C1 segment of cervical spinal cord (tissue), 14 donors: ENCODE measurements at places on chromosomes 12 and 14.
A peak's percentile ranks its signal among the peaks of the same experiment; 100 is the strongest.

GRCh38 chr12:88266806-88267360, 124.8 kb downstream of the TMTC3 start:
- DNase-seq, result no peak

DNA sequence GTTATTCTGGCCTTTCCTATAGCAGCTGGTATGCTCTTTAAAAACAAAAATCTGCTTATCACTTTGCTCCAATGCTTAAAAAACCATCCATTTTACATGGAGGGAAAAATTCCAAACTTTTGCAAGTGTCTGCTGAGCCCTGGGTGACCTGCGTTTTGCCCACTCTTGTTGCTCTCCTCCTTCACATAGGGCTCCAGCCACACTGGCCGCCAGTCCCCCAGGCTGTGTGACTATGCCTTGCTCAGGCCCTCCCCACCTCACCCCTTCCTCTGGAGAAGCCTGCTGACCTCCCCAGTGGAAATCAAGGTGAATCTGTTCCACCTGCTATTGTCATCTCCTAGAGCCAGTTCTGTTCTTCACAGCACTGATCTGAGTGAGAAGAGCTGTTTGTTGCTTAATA, 126.9 kb downstream of the SLC25A47 start:
- DNase-seq, result no peak

GRCh38 chr14:71714225-71714624, 218.0 kb upstream of the RGS6 start:
- no peak for DNase-seq

DNA sequence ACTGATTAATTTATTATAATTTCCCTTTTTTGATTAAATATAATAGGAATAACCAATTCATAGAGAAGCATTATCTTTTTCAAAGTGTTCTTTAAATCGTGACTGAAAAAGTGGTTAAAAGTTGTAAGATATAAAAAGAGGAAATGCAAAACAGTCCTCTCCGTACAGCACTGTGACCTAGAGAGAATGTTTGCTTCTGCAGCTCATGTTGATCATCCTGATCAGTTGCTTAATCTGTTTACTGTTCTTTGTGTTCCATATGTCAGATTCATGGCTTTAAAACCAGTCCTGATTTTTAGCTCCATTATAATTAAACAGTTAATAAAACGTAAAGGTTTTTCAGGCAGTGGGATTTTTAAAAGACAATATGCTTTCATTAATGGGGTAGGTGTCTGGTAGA, 4.7 kb downstream of the TTC8 start:
- DNase-seq, result no peak

GRCh38 chr12:117580718-117581062, 219.3 kb upstream of the NOS1 start:
- DNase-seq, result peak; percentile 22

DNA sequence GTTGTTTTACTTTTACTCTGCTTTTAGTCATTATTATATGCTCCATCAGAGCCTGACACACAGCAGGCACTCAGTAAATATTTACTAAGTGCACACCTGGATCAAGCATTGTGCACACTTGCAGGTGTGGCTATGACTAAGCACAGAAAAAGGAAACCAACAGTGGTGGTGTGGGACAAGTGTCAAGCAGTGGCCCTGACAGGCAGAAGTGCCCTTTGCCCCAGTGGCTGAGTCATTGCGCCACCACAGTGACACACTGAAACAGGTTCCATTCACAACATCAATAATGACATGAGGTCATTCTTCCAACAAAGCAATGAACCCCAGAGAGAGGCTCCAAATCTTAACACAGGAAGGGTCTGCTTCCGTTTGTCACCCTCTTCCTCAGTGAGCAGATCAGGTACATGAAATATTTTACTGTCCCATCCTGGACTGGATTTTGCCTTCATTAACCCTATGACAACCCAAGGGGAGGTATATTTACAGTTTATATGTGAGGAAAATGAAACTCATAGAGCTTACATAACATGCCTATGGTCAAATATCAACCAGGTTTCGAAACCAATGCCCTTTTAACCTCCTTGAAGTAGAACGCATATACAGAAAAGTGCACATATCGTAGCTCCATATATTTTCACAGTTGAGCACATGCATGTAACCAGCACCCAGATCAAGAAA, 82.6 kb upstream of the GTF2A1 start:
- DNase-seq, result no peak

- no peak for DNase-seq
Measured at GRCh38 chr12:51669271-51669670, 78.2 kb downstream of the SCN8A start.

- peak; percentile 43 for DNase-seq
Measured at GRCh38 chr12:4320853-4321701, at the start of gene TIGAR. TIGAR (plus strand) TSS chr12:4321213; CDS start chr12:4321272, 59 bp downstream.

GRCh38 chr12:66693901-66694513, 15.1 kb upstream of the GRIP1 start:
- DNase-seq, result no peak

- no peak for DNase-seq
Measured at GRCh38 chr12:34030591-34030990, 8.3 kb downstream of the ALG10 start.

GRCh38 chr14:67564236-67564635, 31.1 kb downstream of the PLEKHH1 start:
- DNase-seq, result no peak

GRCh38 chr12:20469756-20470155, 101.4 kb downstream of the PDE3A start:
- DNase-seq, result no peak

- DNase-seq, result no peak
Measured at GRCh38 chr12:96347130-96347699, 53.0 kb downstream of the CDK17 start.

- no peak for DNase-seq
Measured at GRCh38 chr14:84926656-84927055, 603.3 kb upstream of the FLRT2 start.

DNA sequence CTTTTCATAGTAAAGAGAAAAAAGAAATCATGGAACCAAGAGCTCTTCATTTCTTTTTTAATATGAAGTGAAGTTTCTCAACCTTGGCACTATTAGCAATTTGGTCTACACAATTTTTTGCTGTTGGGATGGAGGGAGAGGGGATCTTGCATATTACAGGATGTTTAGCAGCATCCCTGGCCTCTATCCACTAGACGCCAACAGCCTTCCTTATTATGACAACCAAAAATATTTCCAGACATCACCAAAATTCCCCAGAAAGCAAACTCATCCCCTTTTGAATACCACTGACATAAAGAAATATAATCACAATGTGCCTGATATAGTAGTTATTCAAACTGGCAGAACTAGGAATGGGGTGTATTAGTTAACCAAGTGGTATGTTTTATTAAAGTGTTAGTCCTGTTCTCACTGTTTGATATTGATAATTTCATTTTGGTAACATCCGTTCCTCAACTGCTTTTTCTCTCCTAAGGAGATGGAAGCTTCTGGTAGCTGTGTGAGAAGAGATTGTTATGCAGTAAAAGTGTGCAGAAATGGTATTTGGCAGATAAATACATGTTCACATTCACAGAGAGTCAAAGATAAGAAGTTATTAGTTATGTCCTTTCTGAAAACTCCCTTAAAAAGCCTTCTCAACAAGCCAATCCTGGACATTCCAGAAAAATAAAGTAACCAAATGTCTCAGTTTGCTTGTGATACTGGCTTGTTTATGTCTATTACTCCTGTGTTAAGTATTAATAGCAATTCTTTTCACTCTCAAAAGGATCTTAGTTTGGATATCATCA, 699.9 kb downstream of the C12orf50 start:
- no peak for DNase-seq

DNA sequence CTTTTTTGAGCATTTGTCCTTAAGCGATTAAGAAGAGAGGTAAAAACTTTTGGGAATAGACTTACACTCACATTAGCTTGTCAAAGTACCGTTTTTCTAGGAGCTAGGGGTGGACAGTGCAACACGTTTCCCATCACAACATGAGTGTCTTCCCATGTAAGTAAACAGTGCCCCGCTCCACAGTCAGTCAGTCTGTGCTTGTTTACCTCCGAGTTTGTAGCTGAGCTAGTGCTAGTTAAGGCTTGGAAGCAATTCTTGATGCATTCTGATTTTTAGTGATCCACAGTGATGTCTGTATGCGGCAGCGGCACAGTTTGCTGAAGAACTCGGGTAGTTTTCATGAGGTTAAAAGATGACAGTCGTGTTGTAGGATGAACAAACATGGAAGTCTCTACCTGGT, 941 bp downstream of the ZDHHC17 start:
- no peak for DNase-seq
